ENCODE measurements at places on chromosomes 7 and 10.

DNA sequence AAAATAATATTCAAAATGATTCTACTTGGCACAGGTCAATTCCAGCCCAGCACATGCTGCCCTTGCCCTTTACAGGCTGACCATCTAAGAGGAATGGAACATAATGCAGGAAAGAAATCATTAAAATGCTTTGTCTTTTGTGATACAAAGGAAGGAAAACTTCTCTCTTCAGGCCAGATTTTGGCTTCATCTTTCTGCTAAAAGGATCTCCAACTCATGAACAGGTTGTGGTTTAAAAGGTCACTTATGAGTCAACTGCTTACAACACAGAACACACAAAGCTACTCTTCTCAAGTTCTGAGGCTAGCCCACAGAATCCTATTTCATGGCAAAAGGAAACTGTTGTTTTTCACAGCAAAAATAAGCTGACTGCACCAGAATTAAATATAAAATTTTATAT lies 197.1 kb downstream of the DOCK4 start:
- DNase-seq: no peak

- peak; percentile 7 for DNase-seq
Observed at GRCh38 chr10:5354068-5354467, 10.7 kb upstream of the UCN3 start.

GRCh38 chr10:86265236-86265894 lies 101.2 kb downstream of the GRID1 start:
- no peak for DNase-seq

DNA sequence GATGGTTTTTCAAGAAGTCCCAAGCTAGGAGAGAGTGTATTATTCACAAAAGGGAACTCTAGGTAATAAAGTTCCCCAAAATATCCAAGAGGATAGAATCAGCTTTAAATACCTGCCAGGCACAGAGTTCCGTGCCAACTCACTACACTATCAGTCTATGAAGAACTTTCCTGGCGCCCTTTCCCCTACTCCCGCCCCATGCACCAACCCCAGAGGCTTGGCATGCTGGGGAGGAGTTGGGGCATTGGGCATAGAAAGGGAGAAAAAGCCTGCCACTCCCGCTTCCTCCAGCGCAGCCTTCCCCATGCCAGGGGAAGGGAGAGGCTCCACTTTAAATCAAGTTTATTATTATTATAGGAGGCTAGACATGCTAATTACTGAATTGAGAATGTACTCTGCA lies 54.9 kb downstream of the ZNF800 start:
- DNase-seq: no peak

- DNase-seq: no peak
Observed at GRCh38 chr7:92133133-92133736, 1.0 kb downstream of the CYP51A1 start.

DNA sequence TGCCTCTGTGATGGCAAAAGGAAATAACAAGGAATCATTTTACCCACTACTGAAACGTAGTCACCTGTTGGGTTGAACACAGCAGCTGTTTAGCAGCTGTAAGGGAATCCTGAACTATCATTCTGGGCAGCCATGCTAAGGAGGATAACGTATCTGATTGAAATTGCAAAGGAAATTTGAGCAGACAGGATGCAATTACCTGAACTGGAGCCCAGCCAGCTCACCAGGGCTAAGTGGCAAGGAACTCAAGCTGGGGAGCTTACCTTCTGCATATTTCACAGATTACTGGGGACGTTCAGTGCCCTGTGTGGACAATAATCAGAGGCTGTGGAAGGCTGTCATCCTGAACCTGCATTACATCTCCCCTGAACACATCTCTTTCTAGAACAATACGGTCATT lies 650.5 kb downstream of the SORCS3 start:
- no peak for DNase-seq

DNA sequence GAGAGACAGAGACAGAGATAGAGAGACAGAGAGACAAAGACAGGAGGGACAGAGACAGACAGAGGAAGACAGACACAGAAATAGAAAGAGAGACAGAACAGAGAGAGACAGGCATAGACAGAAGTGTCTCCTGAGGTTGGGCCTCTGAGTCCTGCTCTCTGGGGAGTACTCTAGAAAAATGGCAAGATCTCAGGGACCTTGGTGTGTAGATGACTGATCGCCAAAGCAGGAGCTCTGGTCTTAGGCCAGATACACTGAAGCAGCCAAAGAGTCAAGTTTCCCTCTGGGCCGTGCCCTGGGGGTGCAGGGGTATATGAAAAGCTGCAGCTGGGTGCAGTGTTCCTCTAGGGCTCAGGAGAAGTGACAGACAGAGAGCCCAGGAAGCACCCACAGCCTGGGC lies 176.6 kb upstream of the TNS3 start:
- DNase-seq: no peak
